Activated gamma-delta T cell (primary cell): ENCODE measurements at places on chromosomes 3 and 15.
A peak's percentile ranks its signal among the peaks of the same experiment; 100 is the strongest.

- no peak for DNase-seq
Observed at GRCh38 chr15:100285641-100286295, 56.0 kb downstream of the ADAMTS17 start.

GRCh38 chr3:15794842-15795650, 2.7 kb downstream of the ANKRD28 start:
- no peak for DNase-seq

- no peak for DNase-seq
Observed at GRCh38 chr3:48404440-48405342, 25.2 kb downstream of the PLXNB1 start.

- DNase-seq = no peak
Observed at GRCh38 chr3:180188512-180189309, 152.0 kb upstream of the PEX5L start.

GRCh38 chr3:168051070-168051469, 44.7 kb downstream of the GOLIM4 start:
- no peak for DNase-seq

DNA sequence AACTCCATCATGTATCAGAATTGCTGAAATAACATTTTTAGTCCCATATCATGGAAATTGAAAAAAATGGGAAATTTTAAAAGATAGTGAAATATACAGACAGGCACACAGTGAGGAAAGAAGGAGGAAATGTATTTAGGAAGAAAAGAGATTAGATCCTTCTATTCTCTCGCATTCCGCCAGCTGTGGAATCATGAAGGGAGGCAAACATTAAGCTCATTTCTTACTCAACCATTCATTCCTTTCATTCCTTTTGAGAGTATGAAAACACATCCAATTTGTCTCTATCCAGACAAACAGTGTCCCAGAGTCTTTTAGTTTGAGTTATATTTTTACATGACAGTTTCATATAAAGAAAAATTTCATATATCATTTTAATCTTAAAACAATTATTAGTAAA, 52.5 kb upstream of the KCNMB2 start:
- DNase-seq = no peak

- DNase-seq = no peak
Observed at GRCh38 chr3:197478746-197479668, 76.8 kb downstream of the BDH1 start.

- no peak for DNase-seq
Observed at GRCh38 chr3:114565216-114565615, 271.4 kb downstream of the TIGIT start.

- DNase-seq = no peak
Observed at GRCh38 chr3:97910931-97911351, 61.3 kb downstream of the RIOX2 start.

GRCh38 chr15:64237677-64238076, 74.9 kb upstream of the PPIB start:
- DNase-seq = no peak

GRCh38 chr3:105345156-105345555, 21.6 kb upstream of the ALCAM start:
- DNase-seq = no peak

DNA sequence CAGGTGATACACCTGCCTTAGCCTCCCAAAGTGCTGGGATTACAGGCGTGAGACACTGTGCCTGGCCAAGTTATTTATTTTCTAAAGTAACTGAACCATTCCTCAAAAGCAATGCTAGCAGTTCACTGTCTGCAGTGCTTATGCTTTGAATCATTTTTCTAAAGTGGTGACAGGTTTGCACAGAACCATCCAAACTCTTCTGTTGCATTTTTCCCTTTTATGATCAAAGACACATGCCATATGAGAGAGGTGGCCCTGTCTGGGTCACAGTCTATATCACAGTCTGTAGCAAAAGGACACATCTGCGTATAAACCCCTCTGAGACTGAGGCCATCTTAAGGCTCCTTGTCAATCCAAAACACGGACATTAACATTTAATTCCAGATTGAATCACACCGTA, 17.2 kb downstream of the CDCP1 start:
- DNase-seq = no peak

- no peak for DNase-seq
Observed at GRCh38 chr3:13707456-13707855, 158.5 kb downstream of the FBLN2 start.

- DNase-seq = no peak
Observed at GRCh38 chr3:31105011-31105410, 210.6 kb upstream of the GADL1 start.

- DNase-seq = peak; percentile 98
Observed at GRCh38 chr15:90234096-90234988, at the start of gene GDPGP1. Gene GDPGP1, plus strand, starts transcription at chr15:90234209. Its CDS starts 6,700 bp downstream, at chr15:90240909.

- no peak for DNase-seq
Observed at GRCh38 chr3:8443829-8444791, 57.5 kb upstream of the LMCD1 start.

GRCh38 chr3:54133196-54133595, 10.8 kb downstream of the CACNA2D3 start:
- DNase-seq = no peak

DNA sequence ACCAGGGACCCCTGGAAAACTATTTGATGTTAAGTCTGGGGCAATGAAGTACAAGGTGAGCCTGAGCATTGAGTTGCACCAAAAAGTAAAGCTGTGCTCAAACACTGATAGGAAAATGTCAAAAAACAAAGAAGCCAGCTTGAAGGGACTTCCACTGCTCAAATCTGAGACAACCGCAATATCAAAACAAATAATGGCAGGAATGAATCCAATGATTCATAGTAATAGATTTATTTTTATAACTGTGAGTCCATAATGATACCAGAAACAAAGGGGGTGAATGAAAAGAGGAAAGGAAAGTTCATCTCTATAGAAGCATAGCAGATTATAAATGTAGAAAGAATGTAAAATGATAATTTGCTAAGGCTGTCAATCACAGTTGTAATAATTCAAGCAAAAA, 237.3 kb upstream of the ZBTB20 start:
- no peak for DNase-seq

GRCh38 chr3:69103123-69103522, 18.4 kb downstream of the ARL6IP5 start:
- no peak for DNase-seq

- no peak for DNase-seq
Observed at GRCh38 chr15:59290295-59291212, 82.1 kb downstream of the MYO1E start.

GRCh38 chr3:47324278-47324865, 41.6 kb downstream of the KLHL18 start:
- DNase-seq = no peak

- DNase-seq = no peak
Observed at GRCh38 chr3:108527817-108528216, 17.4 kb upstream of the MYH15 start.

- DNase-seq = no peak
Observed at GRCh38 chr3:148366743-148367410, 330.8 kb upstream of the AGTR1 start.

- no peak for DNase-seq
Observed at GRCh38 chr3:170801597-170801996, 68.4 kb downstream of the RPL22L1 start.

GRCh38 chr15:46170326-46170725, 535.5 kb downstream of the SQOR start:
- no peak for DNase-seq

DNA sequence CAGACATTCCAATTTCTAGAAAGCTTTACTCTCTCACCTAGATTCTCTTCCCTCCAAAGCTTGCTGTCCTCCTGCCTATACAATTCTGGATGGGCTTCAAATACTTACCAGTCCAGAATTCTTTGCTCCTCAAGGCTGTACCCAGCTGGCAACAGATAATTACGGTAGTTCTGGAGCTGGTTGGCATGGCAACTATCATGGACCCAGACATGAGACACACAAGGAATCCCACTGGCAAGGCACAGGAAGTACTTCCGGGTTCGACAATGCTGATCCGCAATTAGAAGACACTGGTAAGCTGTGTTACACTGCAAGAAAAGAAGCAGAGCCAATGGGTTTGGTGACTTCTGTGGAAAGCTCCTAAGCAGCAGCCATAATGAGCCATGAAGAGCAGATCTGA, 37.9 kb downstream of the TUBGCP4 start:
- DNase-seq = no peak

- no peak for DNase-seq
Observed at GRCh38 chr15:57327985-57328471, 48.3 kb upstream of the CGNL1 start.

- no peak for DNase-seq
Observed at GRCh38 chr3:106022913-106023312, 154.1 kb upstream of the CBLB start.

GRCh38 chr15:52100807-52101442, 11.7 kb downstream of the BCL2L10 start:
- no peak for DNase-seq

DNA sequence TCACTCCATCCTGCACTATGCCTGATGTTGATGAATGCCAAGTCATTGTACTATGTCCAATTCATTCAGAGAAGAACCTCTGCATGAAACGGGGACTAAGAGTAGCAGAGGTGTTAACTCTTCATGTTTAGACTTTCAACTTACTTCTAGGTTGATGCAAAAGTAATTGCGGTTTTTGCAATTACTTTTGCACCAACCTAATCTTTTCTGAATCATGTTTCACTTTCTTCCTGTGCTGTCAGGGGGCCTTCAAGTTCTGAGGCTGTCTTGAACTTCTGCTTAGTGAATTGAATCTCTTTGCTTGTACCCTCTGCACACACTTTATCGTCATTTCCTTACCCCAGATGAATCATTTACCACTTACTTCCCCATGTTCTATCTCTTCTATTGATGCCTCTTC, 636.2 kb downstream of the NAALADL2 start:
- no peak for DNase-seq

DNA sequence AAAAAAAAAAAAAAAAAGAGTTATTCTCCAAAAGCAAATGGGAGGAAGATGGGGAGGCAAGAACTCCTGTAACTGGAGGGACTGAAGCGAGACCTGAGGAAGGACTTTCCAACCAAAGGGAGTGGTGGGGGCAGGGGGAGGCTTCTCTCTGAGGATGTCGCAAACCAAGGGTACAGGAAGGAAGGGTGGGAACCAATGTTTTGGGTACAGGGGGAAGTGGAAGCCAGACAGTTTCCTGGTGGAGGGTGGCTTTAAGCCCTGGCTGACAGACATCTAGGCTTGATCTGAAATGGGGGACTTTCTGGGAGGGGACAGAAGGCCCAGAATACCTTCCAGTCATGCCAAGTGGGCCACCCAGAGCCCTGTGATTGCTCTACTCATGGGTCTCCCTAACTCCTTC, 27.0 kb downstream of the VIPR1 start:
- no peak for DNase-seq

- no peak for DNase-seq
Observed at GRCh38 chr15:72796210-72796514, 12.6 kb upstream of the ADPGK start.

DNA sequence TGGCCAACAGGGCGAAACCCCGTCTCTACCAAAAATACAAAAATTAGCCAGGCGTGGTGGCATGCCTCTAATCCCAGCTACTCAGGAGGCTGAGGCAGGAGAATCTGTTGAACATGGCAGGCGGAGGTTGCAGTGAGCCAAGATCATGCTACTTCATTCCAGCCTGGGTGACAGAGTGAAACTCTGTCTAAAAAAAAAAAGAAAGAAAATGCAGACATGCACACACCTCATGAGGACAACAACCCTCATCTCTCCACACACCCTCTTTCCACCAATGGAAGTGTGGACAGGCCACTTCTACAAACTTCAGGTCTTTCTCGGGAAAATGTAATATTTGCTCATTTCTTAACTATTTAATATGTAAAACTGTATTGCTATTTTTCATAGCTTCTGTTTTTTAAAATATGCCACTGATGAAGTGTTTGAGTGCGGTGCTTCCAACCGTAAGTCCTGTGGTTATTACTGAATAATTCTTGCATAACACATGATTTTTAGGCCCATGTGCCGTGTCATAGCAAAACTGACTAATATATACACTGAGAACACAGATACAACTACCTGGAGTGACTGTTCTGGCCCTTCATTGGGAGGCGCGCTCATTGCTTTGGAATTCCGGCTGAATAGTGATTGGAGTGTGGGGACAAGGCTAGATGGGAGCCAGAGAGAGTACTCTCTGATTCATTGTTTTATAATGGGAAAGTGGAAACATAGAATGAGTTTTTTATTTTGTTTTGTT, 23.1 kb downstream of the LRRC31 start:
- DNase-seq = no peak

DNA sequence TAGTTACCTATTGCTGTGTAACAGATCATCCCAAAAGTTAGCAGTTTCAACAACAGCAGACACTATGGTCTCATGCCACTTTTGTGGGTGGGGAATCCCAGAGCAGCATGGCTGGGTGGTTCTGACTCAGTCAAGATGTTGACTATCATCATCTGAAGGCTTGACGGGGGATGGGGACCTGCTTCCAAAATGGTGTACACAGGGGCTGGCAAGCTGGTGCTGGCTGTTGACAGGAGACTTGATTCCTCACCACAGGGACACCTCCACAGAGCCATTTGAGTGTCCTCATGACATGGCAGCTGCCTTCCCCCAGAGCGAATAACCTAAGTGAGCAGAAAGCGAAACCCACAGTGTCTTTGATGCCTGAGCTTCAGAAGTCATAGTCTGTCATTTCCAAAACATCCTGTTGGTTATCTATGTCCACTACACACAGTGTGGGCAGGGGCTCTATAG, 19.1 kb downstream of the DNAJB8 start:
- no peak for DNase-seq

GRCh38 chr3:65820600-65820999, 218.1 kb downstream of the MAGI1 start:
- DNase-seq = no peak

GRCh38 chr15:90685591-90686434, 31.3 kb upstream of the BLM start:
- no peak for DNase-seq

- DNase-seq = no peak
Observed at GRCh38 chr3:113626503-113627371, 69.7 kb downstream of the USF3 start.

GRCh38 chr3:106049821-106050220, 181.0 kb upstream of the CBLB start:
- no peak for DNase-seq
